Stimulated activated CD8-positive, alpha-beta memory T cell treated with anti-CD3 and anti-CD28 coated beads, Interleukin-15, amount 100 ng/mL, for 24 hours (primary cell): ENCODE measurements at places on chromosomes 16 and 17.

- no peak for DNase-seq
Observed at GRCh38 chr17:4345581-4346252, 20.8 kb downstream of the UBE2G1 start.

- DNase-seq: no peak
Observed at GRCh38 chr17:2943981-2944380, 119.4 kb downstream of the OR1D5 start.

- DNase-seq: no peak
Observed at GRCh38 chr16:10162981-10163380, 19.2 kb downstream of the GRIN2A start.

DNA sequence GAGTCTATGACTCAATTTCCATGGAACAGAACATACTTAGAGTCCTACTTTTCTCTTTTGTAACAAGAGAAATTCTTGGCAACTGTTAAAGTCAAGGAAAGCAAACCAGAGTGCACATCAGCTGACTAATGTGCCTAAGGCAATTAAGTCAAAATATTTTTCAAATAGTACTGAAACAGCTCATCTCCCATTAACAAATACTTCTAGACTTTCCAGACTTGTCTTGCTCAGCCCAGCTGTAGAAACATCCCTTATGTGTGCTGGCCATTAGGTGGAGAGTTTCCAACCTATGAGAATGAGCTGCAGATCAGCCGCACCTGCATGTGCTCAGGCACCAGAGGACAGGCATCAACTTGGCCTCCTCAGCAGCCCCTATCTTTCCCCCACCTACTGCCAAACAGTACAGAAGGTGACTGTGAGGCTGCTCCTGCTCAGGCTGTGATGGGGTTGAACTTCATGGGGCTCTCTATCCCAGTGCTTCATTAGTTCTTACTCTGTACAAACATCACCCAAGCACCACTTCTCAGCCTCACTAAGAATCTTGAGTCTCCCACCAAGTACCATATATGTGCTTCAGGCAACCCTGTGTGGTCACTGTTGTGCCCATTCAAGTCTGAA, 32.2 kb downstream of the TEX2 start:
- no peak for DNase-seq

- no peak for DNase-seq
Observed at GRCh38 chr16:70656712-70657263, 10.4 kb downstream of the IL34 start.

DNA sequence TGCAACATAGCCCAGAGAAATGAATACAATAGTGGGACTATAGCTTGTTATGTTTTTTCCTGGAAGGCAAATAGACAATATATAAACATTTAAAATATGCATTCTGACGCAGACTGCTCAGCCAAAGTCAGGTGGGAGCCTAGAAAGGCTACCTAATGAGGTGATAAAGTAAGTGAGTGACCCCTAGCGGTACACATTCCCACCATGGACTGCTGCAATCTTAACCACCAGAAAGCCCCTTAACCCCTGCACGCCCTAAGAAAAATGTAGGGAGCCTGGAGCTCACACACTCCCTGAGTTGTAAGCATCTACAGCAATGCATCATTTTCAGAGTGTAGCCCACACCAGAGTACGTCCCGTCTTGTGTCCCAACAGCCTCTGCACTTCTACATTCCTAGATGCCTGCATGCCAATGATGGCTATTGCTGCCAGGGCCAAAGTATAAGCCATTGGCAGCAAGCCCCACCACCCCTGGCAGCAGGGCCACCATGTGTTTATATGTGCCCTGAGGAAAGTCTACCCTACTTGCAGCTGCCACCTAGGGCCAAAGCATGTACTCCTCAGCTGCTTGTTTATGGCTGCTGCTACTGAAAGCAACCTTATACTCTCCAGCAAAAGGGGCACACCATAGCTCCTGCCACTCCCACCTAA, 127.6 kb downstream of the KIF2B start:
- DNase-seq: no peak

- DNase-seq: no peak
Observed at GRCh38 chr16:2468725-2469398, 2.2 kb upstream of the NTN3 start.

DNA sequence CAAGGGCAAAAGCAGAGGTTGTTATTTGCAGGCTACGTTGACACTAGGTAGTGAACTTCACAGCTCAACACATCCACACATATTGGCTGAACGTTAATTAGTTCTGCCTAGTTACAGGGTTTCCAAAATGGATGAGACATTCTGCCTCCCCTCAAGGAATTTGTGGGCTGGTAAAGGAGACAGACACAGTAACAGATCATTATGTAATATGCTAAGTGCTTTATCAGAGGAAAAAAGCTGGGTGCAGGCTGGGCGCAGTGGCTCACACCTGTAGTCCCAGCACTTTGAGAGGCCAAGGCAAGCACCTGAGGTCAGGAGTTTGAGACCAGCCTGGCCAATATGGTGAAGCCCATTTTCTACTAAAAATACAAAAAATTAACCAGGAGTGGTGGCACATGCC, 26.2 kb downstream of the BMERB1 start:
- DNase-seq: no peak

- no peak for DNase-seq
Observed at GRCh38 chr16:51877686-51878085, 669.3 kb downstream of the TOX3 start.

- no peak for DNase-seq
Observed at GRCh38 chr16:71402007-71402406, 39.8 kb downstream of the TLE7 start.
